ENCODE measurements at places on chromosomes 16 and 17. TPM values are rescaled to one million over a fixed set of nuclear protein-coding genes. Genes with fewer than 3 reads are reported as not detected.

The SLC38A8 gene
- total RNA-seq, result not detected

The GPR142 gene
- total RNA-seq, result not detected

The ORC6 gene
- total RNA-seq, result 69.1 TPM

The CDH11 gene
- not detected for total RNA-seq

The RSKR gene
- 42.9 TPM for total RNA-seq

The AKAP10 gene
- total RNA-seq, result 39.3 TPM

The LRRC37A gene
- total RNA-seq, result 2.6 TPM

Data from activated T-helper 1 cell treated with anti-CD3 and anti-CD28 coated beads, Interleukin-12 subunit alpha, Interleukin-12 subunit beta, Interleukin-2, Interleukin-4 antibody, amounts not matched to agents 30 ng/mL and 10 ng/mL and 1 ng/mL, durations not matched to agents 14 hours and 24 hours and 36 hours (primary cell).